ENCODE measurements at places on chromosomes 5 and 9. TPM values are rescaled to one million over a fixed set of nuclear protein-coding genes. Genes with fewer than 3 reads are reported as not detected.

DNA sequence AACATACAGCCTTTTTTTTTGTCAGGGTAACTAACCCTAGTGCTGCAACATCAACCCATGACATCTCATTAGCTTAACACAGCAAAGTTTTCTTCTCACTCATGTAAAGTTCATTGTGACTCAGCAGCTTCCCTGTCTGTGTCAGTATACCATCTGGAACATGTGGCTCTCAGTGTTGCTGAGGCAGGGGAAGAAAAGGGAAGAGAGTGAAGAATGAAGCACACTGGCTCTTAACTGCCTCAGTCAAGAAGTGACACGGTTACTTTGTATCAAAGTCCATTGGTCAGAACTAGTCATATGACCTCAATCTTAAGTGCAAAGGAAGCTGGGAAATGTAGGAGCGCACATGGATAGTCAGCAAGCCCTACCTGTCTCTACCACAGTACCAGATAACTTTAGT, 185.0 kb upstream of the ELL2 start:
- H3K4me3 ChIP-seq: no peak overlapping the region
- DNase-seq: no peak
- H3K4me1 ChIP-seq: no peaks in the 10 kb centered on the region
- no peaks in the 10 kb centered on the region for H3K27me3 ChIP-seq
- no peaks in the 10 kb centered on the region for H3K36me3 ChIP-seq

DNA sequence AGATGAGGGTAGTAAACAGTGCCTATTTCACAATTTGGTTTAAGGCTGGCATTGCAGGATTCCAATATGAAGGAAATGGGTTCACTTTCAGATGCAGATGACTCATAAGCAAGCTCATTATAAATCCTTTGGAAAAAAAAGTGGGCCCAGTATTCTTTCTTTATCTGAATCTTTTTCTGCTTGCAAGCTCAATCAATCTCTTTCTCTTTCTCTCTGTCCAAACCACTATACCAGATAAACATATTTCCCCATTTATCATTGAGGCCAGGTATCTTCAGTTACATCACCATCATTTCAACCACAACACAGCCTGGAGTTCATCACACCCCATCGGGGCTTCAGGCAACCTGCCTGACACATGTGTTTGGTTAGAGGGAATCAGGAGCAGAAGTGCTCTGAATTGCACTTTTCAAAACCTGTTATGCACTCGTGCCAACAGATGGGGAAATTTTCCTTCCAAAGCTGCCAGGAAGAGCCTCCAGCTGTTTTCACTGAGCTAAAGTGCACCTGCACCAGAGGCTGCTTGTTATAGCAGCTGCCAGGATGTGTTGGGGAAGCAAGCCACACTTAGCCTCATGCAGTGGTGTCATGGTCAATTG, 30.0 kb upstream of the MAMDC2 start:
- no peak overlapping the region for H3K4me3 ChIP-seq
- peak overlapping the region; percentile 19 for H3K27ac ChIP-seq
- no peaks in the 10 kb centered on the region for H3K4me1 ChIP-seq
- no peaks in the 10 kb centered on the region for H3K27me3 ChIP-seq
- DNase-seq: no peak

GRCh38 chr9:111035543-111036428, 2.5 kb downstream of the LPAR1 start:
- H3K27ac ChIP-seq: peak overlapping the region; percentile 85
- peak overlapping the region; percentile 64 for H3K4me3 ChIP-seq
- no peak for DNase-seq
- no peaks in the 10 kb centered on the region for H3K4me1 ChIP-seq

GRCh38 chr9:98383758-98384157, 128.3 kb upstream of the TBC1D2 start:
- H3K27me3 ChIP-seq: no peaks in the 10 kb centered on the region
- H3K4me3 ChIP-seq: no peak overlapping the region
- peaks cover 6% of the 10 kb centered on the region for H3K4me1 ChIP-seq
- H3K36me3 ChIP-seq: no peaks in the 10 kb centered on the region
- DNase-seq: no peak
- H3K27ac ChIP-seq: no peak overlapping the region

GRCh38 chr5:54993318-54993717, 7.9 kb upstream of the ESM1 start:
- H3K4me1 ChIP-seq: no peaks in the 10 kb centered on the region
- no peaks in the 10 kb centered on the region for H3K27me3 ChIP-seq
- no peak overlapping the region for H3K4me3 ChIP-seq
- DNase-seq: no peak
- H3K36me3 ChIP-seq: no peaks in the 10 kb centered on the region

DNA sequence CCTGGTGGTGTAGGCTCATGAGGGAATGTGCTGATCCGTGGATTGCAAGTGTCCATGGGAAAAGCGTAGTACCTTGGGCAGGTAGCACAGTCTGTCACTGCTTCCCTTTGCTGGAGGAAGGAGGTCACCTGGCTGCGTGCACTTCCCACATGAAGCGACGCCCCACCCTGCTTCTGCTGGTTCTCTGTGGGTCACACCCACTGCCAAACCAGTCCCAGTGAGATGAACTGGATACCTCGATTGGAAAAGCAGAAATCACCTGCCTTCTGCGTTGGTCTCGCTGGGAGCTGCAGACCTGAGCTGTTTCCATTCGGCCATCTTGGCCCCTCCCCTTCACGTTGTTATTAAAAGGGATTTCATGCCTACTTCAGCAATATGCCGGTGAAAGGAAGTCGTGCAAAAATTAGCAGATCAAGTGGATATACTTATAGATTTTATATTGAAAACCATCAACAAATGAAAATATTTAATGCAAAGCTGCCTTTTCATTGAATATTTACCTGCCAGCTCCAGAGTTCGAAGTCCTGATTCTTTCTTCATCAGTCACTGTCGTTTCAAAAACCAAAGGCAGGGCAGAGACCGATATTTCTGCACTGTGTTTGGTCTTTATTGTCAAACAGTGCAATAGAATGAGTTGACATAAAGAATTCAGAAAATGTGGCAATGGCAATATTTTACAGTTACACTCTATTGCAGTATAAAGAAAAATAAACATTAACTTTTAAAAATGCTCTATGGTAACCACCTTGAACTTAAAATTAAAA, 123.2 kb downstream of the JAKMIP2 start:
- H3K27me3 ChIP-seq: no peaks in the 10 kb centered on the region
- DNase-seq: no peak
- H3K4me3 ChIP-seq: no peak overlapping the region
- H3K27ac ChIP-seq: no peak overlapping the region
- H3K36me3 ChIP-seq: no peaks in the 10 kb centered on the region
- H3K4me1 ChIP-seq: no peaks in the 10 kb centered on the region

CNTNAP3B gene
- total RNA-seq: 6.8 TPM

DNA sequence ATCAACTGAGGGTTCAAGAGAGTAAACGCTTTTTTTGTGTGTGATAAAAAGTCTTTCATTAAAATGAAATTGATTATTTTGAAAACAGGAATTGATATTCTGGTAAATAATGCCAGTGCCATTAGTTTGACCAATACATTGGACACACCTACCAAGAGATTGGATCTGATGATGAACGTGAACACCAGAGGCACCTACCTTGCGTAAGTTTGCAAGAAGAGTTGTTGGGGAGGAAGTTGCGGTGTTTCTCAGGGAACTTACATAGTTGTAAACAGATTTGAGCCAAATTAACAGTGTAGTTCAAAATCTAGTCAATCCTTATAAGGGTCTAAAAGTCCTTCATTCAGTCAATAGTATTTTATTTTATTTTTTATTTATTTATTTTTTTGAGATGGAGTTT, 28.9 kb downstream of the HSDL2 start:
- no peak overlapping the region for H3K4me3 ChIP-seq
- peaks cover 61% of the 10 kb centered on the region for H3K36me3 ChIP-seq
- H3K27me3 ChIP-seq: no peaks in the 10 kb centered on the region
- no peak for DNase-seq
- H3K4me1 ChIP-seq: no peaks in the 10 kb centered on the region

TRIP13 gene
- total RNA-seq: 0.20 TPM

- no peaks in the 10 kb centered on the region for H3K36me3 ChIP-seq
- no peak overlapping the region for H3K27ac ChIP-seq
- no peak overlapping the region for H3K4me3 ChIP-seq
- H3K4me1 ChIP-seq: no peaks in the 10 kb centered on the region
- no peak for DNase-seq
These were observed 138.8 kb upstream of the POC5 start for GRCh38 chr5:75856056-75856455.

SERF1A gene
- 6.2 TPM for total RNA-seq

- H3K4me3 ChIP-seq: no peak overlapping the region
- no peaks in the 10 kb centered on the region for H3K36me3 ChIP-seq
- H3K27me3 ChIP-seq: no peaks in the 10 kb centered on the region
- no peak overlapping the region for H3K27ac ChIP-seq
- DNase-seq: no peak
These were observed 139.6 kb downstream of the SPATA31D1 start for GRCh38 chr9:82128011-82128696.

DNA sequence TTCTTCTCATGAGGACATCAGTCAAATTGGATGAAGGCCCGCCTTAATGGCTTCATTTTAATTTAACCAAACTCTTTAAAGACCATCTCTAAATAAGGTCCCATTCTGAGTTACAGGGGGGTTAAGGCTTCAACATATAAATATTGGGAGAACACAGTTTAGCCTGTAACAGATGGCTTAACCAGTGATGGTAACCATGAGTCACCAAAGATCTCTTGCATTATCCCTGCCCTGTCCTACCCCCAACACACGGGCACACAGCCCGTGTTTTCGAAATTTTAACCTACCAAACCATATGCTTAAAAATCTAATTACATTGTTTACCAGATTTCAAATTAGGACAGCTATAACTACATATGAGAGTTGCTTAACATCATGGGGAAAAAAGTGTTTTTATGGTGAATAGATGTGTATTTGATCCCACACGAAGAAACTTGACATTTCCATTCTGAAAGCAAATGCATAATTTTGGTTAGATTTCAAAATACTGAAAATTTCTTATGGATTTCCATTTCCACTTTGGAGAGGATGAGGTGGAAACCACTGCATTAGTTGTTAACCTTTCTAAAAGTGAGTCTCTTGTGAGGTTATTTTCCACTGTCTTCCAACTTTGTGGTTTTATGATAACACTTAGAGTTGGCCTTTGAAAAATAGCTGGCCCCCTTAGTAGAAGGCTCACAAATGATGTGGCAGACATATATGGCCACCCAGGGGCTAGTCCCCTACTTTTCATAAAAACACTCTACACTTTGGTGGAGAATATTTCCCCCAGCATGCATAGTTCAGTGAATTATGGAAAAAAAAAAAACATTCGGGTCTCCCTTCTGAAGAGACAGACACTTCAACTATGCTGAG, 849.3 kb downstream of the TLE1 start:
- H3K27me3 ChIP-seq: no peaks in the 10 kb centered on the region
- no peak overlapping the region for H3K4me3 ChIP-seq
- DNase-seq: no peak
- no peaks in the 10 kb centered on the region for H3K4me1 ChIP-seq

PCDHGA6 gene
- 5.3 TPM for total RNA-seq

DNA sequence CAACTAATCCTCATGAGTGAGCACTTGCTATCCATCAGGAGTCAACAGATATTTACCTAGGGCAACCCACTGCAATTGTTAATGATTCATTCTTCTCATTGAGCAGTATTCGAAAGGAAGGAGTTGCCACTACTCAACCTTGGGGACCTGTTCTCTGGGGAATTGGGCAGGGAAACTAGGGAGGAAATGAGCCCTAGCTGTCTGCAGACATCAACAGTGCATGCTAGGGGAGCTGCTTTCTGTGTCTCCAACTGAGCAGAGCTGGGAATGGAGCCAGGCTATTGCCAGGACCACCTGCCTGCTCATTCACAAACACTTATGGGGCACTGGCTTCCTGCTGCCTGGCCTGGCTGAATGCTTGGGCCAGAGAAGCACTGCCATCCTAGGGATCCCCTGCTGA, 183.4 kb downstream of the TMEM38B start:
- no peak overlapping the region for H3K27ac ChIP-seq
- no peak overlapping the region for H3K4me3 ChIP-seq
- H3K27me3 ChIP-seq: no peaks in the 10 kb centered on the region
- H3K36me3 ChIP-seq: no peaks in the 10 kb centered on the region

ADAMTS2 gene
- 13.6 TPM for total RNA-seq

TRAF2 gene
- 4.1 TPM for total RNA-seq

GRCh38 chr5:78675956-78676730, 27.6 kb upstream of the LHFPL2 start:
- no peak for DNase-seq
- H3K27me3 ChIP-seq: no peaks in the 10 kb centered on the region

DNA sequence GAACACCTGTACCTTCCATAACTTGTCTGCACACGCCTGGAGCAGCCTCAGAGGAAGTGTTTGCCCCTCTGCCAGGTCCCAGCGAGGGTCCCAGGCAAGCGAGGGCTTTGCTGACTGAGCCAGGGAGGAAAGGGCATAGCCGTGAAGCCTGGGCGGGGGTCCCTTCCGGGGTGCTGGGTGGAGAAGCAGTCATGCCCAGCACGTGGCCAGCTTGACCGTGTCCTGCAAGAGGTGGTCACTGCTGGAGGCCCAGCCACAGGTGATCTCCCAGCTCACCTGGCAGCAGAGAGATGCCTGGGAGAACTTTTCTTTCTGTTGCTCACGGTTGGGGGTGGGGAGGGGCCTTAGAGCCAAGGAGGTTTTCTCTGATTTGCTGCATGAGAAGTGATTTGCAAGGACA, 195.3 kb downstream of the CACNA1B start:
- no peaks in the 10 kb centered on the region for H3K4me1 ChIP-seq
- H3K27ac ChIP-seq: no peak overlapping the region
- no peaks in the 10 kb centered on the region for H3K36me3 ChIP-seq
- H3K4me3 ChIP-seq: no peak overlapping the region

PHYHD1 gene
- total RNA-seq: 21.3 TPM

FST gene
- 0.70 TPM for total RNA-seq

DNA sequence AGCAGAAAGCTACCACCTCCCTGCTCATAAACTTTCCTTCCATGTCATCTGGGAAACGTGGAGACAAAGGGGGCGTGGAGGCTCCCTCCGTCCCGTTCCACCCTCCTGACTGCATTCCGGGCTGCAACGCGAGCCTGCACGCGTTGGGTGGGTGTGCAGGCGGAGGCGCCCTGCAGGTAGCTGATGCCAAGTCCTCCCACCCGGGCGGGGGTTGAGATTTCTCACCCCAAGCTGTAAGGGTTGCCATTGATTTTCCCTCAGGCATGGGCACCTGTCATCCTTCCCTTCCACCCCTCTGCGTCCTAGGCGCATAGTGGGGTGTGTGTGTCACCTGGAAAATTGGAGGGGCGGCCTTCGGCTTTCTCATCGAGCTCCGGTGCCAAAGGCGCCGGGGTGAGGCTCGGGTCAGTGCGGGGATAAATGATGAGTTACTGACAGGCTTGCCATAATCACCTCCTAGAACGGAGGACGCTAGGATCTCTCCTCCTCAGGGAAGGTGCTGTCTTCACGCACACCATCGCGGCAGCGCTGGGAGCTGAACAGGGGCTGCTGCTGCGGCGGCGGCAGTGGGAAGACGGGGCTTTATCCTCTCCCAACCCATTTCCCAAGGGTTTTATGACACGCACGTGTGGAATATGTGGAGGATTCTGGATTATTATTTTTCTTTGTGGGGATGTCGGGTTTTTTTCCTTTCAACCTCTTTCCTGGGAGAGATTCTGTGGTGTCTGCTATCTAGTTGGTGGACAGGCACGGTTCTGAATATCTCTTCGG, 973 bp downstream of the PLPPR1 start:
- H3K27ac ChIP-seq: no peak overlapping the region
- DNase-seq: no peak
- H3K27me3 ChIP-seq: no peaks in the 10 kb centered on the region
- H3K36me3 ChIP-seq: no peaks in the 10 kb centered on the region
- H3K4me3 ChIP-seq: peak overlapping the region; percentile 52
- H3K4me1 ChIP-seq: peaks cover 17% of the 10 kb centered on the region
